ENCODE measurements at places on chromosomes 13 and 19.

DNA sequence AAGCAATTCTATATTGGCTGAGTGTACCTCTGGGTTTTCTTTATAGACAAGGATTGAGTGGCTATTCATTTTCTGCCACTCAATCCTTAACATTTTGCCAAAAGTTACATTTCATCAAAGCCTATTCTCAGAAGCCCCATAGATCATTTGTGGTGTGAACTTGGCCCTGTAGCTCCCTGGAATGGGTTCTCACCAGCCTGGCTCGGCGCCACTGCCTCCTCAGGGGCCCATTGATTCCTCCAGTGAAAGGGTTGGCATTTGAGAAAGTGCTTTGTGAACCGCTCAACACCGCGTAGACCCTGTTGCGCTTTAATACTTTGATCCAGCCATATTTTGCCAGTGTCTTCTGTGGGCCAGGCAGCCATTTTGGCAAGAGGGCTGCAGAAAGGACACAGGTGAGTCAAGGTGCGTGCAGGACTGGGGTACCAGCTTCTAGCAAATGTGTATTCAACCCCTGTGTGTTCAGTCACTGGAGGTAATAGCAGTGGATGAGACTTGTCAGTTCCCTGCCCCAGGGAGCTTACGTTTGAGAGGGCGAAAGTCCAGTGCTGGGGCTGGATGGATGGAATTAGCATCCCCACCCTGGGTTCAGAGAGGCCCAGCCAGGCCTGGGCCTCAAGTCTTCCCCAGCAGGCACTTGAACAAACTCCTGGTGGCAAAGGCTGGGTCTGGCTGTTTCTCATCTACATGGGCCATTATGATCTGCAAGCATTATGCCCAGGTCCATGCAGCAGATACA lies 3.8 kb downstream of the RAB8A start:
- no peak for DNase-seq

DNA sequence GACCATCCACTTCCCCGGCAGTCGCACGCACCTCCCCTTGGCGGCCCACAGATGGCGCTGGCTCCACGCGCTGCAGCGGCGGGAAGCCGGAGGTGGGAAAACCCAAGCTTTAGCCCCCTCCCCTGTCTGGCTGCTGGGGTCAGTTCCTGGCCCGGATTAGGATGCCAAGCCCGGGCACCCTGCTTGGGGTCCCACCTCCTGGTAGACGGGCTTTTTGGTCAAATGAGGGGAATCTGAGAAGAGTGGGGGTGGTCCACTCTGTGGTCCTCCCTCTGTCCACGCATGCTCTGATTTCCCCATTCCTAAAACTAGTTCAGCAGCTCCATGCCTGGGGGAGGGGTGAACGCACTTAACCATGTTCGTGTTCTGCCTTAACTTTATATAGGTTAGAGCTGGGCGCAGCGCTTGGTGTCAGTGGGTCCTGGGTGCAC lies 8.1 kb upstream of the ADGRE2 start:
- DNase-seq, result peak; percentile 90

GRCh38 chr19:14072535-14073260 lies at the start of gene MISP3:
Gene MISP3 (plus strand): TSS chr19:14072786. CDS start chr19:14073310, 524 bp downstream.
- DNase-seq, result peak; percentile 86

DNA sequence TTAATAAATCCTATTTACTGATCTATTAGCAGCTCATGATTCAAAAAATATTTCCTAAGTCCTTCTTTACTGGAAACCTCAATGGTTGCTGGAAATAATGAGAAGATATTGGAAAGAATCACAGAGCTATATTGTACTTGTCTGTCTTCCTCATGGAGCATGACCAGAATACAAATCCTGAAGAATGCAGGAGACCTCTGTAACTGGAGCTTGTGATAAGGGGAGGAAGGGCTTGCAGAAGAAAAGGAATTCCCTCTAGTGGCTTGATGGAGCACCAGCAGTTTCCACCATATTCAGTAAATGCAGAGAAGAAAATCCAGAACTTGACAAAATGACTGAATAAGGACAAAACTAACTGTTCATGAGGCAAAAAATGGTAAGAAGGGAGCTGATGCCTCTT lies 1333.1 kb downstream of the EFNB2 start:
- DNase-seq, result no peak

- DNase-seq, result no peak
Measured at GRCh38 chr19:34475026-34475974, 6.3 kb upstream of the WTIP start.

DNA sequence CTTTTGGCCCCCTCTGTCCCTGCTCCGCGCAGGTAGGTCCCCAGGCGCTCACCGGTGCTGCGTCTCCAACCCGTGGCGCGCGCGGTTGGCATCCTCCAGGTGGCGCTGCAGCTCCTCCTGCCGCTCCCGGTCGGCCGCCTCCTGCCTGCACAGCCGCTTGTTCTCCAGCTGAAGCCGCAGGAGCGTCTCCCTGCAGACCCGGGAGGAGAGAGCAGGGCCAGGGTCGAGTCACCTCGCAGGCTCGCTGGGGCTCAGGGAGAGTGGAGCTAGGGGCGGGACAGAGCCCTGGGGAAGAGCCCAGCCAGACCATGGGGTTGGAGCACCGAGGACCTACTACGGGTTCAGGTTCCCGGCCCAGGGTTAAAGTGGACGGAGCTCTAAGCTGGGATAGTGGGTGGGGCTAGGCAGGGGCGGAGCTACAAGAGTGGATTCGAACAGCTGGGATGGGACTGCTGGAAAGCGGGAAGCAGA lies 9.3 kb downstream of the HOOK2 start:
- peak; percentile 93 for DNase-seq

DNA sequence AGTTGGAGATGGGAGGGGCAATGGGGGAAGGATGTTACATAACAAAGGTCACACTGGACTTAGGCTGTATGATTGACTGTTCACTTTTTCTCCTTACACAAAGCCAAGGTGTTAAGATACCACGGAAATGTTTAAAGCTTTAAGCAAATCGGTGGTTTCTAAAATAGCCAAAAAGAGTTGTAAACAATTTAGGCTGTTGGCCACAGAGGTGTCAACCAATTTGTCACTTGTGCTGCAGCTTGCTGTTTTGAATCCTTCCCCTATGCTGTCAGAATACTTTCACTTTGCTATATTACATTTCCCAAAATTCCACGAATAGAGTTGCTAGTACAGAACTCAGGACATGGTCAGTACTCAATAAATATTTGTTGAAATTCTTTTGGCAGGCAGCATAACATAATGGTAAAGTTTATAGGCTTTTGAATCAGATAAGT lies 149.3 kb downstream of the VWA8 start:
- DNase-seq, result no peak

DNA sequence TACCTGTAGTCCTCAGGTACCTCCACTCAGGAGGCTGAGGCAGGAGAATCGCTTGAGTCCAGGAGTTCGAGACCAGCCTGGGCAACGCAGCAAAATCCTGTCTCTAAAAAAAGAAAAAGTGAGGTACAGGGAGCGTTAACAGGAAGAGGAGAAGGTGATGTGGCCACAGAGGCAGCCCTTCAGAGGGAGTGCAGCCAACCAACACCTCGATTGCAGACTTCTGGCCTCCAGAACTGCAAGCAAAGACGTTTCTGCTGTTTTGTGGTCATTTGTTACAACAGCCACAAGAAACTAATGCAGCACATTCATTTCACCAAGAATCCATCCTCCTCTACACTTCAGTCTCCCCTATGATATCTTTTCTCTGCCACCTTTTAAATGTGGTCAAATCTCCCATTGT lies 145.2 kb downstream of the USP12 start:
- DNase-seq, result no peak

DNA sequence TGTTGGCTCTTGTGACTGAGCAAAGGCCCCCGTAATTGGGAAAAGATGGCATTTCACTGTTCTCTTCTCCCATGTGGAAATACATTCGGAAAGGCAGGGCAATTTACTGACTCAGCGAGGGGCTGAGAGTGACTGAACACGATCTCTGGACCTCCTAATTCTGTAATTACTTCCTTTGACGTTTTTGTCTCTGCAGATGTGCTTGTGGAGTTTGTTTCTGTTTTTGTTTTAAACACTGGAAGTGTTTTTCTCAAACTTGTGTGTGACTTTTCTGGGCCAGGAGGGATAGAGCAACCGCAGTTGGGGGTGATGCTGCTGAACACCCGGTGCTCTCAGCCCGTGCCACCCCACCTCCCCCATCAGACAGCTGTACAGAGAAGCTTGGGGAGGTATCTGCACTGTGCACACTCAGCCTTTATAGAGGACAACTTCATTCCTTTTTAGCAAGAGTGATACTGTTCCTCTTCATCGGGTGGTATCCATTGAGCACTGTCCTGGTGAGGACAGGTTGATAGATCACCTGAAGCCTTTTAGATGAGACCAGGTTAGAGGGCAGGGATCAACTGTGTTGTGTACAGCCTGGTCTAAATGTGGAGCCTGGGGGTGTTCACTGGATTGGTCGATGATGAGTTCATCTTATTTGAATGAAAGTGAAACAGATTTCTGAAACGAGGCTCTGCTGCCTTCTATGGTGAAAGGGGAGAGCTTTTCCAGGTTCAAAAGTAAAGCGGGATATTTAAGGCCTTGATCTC lies 117.4 kb downstream of the ESD start:
- DNase-seq, result peak; percentile 84

DNA sequence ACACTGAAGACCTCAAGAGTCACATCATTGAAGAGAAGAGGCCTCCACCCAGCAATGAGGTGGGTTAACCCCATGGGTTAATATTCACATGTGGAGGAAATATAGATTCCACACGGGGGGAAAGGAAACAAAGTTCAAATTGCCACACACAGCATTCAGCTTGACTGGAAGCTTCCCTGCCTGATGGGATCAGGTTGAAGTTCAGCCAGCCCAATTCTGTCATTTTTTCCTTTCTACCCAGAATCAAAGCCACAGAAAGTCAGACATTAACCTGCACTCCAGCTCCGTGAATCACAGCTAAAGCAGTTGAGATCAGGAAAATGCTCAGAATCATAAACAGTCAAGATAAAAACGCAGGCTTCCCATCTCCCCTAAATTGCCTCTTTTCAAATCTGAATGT lies 208.7 kb upstream of the OBI1 start:
- no peak for DNase-seq

- no peak for DNase-seq
Measured at GRCh38 chr19:6811906-6812305, 39.4 kb downstream of the VAV1 start.
